ENCODE measurements at places on chromosomes 11 and 22.

DNA sequence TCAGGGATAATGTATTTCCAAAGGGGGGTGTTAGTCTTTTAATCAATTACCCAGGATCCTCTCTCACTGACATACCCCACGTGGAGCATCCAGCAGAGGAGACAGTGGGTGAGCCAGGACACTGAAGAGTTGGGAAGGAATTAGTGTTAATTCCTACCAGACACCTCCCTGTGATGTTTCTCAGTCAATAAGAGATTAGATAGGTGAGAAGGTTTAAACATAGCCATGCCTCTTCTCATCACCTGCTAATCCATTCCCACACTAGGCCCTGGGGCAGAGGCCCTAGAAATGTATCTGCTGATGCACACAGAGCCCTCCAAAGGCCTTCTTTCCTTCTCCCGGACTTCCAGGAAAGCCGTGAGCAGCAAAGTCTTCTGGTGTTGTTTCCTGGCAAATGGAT is 363.6 kb upstream of the LARGE1 start:
- DNase-seq: no peak

DNA sequence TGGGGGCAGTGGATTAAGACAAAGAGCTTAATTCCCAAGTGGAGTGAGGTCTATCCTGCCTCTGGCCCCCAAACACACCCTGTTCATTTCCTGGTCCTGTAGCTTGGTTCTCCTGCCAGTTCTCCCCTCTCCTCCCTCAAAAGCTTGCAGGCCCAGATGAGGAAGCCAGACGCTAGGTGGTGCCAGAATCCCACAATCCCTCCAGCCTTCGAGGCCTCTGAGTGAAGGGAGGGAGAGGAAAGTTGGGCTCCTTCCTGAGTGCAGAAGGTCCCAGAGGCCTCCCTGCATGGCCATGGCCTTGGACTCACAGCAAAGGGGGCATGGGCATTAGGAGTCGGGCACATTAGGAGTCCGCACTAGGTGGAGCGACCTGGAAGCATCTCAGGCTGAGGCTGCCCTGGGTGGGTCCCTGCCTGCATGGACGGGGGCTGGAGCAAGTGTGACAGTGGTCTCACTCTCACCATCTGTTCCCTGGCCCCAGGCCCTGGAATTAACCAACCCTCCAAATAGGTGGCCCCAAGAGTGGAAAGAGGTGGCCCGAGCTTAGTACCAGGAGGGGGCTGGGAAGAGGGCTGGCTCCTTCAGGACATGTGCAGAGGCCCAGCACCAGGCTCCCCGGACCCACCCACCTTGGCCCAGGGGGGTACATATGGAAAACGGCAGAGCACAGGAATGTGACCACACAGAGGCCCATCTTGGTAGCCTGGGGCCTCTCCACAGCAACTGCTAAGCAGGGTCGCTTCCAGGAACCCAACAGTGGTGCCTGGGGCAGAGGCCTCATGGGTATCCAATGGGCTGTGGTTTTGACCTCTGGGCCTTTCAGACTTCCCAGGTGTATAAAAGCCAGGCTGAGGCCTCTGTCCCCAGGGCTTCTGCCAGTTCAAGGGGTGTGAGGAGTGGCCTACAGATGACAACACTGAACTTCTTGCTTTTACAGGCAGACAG is 5.2 kb downstream of the FXYD2 start:
- no peak for DNase-seq

- no peak for DNase-seq
Observed at GRCh38 chr22:37425800-37426705, 1.2 kb downstream of the ELFN2 start.

GRCh38 chr11:122202951-122203456 is 87.0 kb upstream of the BLID start:
- DNase-seq: no peak

- peak; percentile 3 for DNase-seq
Observed at GRCh38 chr11:5380740-5381342, 2.8 kb upstream of the OR51M1 start.

GRCh38 chr11:44839458-44840084 is 111.1 kb downstream of the TP53I11 start:
- no peak for DNase-seq

DNA sequence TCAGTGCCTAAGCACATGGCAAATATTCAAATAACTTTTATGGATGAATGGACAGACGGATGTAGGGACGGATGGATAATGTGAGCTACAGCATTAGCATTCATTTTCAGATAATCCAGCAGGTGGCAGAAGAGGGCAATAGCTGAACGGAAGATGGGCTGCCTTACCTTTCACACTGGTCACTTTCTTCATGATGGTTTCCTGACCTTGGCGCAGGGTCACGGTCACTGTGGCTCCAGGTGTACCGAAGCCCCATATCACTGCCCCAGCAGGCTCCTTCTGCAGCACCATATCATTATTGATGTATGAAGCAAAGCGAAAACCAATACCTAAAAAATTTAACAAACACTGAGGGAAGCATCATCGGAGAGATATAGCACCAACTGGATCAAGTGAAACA is 4.3 kb downstream of the SIAE start:
- DNase-seq: peak; percentile 34

DNA sequence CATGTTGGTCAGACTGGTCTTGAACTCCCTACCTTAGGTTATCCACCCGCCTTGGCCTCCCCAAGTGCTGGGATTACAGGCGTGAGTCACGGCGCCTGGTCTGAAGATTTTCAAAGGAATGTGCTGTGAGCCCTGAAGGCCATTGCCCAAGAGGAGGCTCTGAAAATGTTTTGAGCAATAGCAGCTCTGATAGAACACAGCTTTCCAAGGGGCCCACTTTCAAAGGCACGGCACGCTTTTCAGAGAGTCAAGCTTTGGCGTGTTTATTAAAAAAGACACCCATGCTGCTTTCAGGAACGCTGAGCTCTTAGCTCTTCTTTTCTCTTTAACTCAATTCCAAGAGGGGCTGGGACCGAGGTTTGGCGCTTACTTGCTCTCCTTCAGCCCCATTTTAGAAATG is 73.8 kb upstream of the CDON start:
- no peak for DNase-seq

DNA sequence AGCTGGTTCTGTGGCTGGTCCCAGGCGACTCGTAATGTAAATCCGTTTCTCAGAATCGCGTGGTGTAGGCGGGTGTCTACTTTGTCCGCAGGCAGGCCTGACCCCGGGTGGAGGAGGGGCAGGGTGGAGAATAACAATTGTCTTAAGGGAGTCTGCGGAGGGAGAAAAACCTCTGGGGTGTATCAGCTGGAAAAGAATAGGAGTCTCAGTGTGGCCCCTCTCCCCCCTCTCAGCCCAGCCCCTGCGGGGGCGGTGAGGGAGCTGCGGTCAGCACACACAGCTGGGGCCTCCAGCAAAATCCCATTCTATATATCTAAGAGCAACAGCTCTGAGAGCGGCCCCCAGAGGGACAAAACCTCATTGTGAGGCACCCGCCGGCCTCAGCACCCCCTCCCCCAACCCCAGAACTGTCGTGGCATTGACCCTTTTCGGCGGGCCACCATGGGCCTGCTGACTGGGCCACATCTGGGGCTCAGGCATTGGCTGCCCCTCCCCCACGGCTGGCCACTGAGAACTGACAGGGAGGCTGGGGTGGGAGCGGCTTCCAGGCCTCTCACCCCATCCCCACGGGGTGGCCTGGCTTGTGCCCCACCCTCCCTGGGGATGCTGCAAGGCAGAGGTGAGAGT is 2.7 kb upstream of the MYRF start:
- DNase-seq: no peak

DNA sequence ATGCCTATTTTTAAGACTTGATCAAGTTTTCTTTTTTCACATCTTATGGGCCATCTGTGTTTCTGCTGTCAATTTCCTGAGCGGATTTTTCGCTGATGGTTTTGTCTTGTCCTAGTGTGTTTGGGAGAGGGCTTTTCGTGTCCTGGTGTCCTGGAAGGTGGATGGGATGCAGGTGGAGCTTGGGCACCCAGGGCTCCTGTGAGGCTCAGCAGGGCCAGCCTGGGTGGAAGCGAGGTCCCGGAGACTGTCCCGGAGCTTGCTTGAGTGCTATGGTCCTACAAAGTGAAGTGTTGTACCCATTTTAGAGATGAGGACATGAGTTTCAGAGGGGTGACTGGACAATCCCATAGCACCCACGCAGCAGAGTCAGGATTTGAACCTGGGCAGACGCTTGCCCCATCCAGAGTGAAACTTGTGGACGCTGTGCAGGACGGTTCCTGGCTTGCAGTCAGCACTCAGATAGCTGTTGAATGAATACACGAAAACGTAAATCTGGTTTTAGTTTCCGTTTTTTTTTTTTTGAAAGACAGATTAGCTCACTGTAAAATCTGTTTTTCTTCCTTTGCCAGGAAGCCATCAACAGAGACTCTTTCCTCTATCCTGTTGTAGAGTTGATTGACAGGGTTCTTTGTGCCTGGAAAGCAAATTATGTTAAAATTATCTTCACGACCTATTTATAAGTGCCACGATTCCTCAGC is 64.1 kb downstream of the TBC1D22A start:
- no peak for DNase-seq

- DNase-seq: no peak
Observed at GRCh38 chr11:13440100-13440855, 22.7 kb downstream of the BTBD10 start.

GRCh38 chr11:125959931-125960330 is 14.1 kb downstream of the VSIG10L2 start:
- no peak for DNase-seq

- no peak for DNase-seq
Observed at GRCh38 chr11:70487160-70487559, 88.8 kb downstream of the CTTN start.

GRCh38 chr11:72075109-72075508 is 5.2 kb downstream of the NUMA1 start:
- DNase-seq: no peak

GRCh38 chr11:80109652-80110051 is 668.8 kb upstream of the TENM4 start:
- DNase-seq: no peak

- DNase-seq: no peak
Observed at GRCh38 chr22:36480941-36481392, 473 bp downstream of the TXN2 start.

- no peak for DNase-seq
Observed at GRCh38 chr11:120137611-120138521, at the start of gene TRIM29. TRIM29 (minus strand) TSS chr11:120138113; CDS start chr11:120138031, 82 bp downstream.

GRCh38 chr11:135043434-135043833 is 631.4 kb upstream of the B3GAT1 start:
- DNase-seq: no peak

DNA sequence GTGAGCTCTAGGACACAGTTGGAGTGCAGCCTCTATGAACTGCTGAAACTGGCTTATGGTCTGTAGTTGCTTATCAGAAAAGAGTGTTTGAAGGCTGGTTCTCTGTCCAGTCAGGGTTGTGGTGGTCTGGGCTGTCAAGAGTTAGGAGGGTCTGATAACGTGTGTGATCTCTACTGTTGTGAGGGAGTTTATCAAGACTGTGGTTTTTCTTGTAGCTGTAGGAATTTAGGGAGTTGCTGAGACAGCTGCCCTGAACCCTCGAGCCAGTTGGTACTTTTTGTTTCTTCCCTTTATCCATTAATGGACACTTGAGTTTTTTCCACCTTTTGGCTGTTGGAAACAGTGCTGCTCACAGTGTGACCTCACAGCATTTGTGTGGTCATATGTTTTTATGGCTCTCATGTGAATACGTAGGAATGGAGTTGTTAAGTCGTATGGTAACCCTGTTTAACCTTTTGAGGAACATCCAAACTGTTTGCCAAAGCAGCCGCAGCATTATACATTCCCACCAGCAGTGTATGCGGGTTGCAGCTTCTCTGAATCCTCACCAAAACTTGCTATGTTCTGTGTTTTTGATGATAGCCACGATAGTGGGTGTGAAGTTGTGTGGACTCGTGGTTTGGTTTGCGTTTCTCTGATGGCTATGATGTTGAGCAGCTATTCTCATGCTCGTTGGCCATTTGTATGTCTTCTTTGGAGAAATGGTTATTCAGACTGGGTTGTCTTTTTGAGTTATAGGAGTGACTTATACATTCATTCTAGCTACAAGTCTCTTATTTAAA is 20.9 kb upstream of the DGCR8 start:
- DNase-seq: no peak

DNA sequence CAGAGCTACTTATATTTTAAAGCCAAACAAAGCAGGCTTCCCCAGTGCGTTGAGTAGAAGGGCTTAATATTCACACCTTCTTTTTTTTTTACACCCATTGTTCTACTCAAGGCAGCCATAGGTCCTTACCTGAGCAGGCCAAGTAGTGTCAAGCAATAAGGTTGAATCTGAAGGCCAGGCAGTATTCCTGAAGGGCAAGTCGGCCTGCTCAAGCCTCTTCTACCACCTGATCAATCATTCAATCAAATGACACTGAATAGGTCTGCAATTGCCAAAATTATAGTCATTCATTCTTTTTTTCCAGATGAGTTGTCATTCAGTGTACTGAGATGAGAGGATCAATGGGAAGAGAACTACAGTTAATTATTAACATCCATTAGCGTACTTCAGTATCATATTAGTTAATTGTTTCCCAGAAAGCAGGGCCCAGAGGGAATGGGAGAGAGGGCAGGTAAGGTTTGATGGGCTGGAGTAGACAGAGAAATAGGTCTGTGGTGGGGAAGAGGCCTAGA is 11.9 kb upstream of the PPP2R1B start:
- DNase-seq: no peak

- no peak for DNase-seq
Observed at GRCh38 chr11:72265951-72266350, 22.0 kb upstream of the PHOX2A start.

DNA sequence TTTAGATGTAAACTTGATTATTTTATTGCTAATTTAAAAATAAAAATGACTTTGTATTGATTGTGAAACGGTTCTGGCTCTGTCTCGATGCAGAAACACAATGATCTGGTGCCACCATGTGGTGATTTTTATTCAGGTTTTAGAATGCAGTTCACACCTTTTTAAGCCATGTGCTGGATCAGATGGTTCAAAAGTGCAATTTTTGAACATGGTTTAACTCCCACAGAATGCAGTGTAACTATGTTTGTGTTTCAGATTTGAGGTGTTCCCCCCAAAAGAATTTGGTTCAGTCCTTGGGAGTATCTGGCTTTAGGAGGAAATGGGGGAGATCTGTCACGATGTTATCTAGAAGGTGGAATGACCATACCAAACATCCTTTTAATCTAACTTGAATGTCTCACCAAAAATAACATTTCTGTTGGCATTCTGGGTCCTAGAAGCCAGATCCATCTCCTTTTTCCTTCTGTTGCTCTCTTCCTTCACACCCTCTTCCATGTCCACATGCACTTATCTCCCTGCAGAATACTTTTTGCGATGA is 7.9 kb downstream of the MRPL16 start:
- no peak for DNase-seq

DNA sequence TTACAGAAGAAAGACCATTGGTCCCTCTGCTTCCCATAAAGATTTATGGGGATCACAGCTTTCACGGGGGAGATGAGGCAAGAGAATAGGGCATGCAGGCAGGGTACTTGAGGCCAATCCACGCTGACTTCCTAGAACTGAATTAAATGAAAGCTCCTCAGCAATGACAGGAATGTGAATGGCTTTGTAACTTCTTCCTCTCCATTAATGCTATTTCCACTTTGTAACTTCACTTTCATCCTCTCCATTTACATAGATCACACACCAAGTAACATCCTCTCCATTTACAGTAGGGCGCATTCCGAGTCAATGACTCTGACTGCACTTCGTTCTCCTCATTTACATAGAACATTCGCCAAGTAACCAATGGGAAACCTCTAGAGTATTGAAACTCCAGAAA is 89.8 kb downstream of the PIWIL4 start:
- DNase-seq: no peak

GRCh38 chr22:49466878-49467595 is 360.6 kb downstream of the BRD1 start:
- no peak for DNase-seq

GRCh38 chr11:116123739-116124138 is 619.5 kb upstream of the CADM1 start:
- no peak for DNase-seq

- no peak for DNase-seq
Observed at GRCh38 chr22:38031491-38031890, 25.7 kb upstream of the PICK1 start.

Measured in NCI-H1417 treated with DMSO at 0.1 percent for 48 hours (cell line).